ENCODE measurements at places on chromosomes 12 and 14.

DNA sequence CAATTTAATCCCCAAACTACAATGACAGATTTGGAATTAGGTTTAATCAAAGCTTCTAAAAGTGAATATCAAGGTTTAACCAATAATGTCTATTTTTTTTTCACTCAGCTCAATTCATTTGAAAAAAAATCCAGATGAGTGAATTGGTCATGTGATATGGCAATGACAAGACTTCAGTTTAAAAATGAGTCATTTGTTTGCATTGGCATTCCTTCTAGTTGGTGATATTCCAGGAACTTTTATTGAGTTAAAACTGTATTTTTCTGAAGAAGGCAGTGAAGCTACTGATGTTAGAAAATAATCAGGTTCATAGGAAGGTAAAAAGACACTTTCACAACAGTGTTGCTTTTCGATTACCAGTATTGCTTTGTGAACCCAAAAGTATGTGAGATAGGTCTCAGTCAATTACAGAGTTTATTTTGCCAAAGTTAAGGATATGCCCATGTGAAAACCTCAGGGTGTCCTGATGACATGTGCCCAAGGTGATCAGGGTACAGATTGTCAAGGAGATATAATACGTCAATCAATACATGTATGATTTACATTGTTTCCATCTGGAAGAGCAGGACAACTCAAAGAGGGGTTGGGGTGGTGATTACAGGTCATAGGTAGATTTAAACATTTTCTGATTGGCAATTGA lies 1214.9 kb downstream of the GALC start:
- DNase-seq: no peak

DNA sequence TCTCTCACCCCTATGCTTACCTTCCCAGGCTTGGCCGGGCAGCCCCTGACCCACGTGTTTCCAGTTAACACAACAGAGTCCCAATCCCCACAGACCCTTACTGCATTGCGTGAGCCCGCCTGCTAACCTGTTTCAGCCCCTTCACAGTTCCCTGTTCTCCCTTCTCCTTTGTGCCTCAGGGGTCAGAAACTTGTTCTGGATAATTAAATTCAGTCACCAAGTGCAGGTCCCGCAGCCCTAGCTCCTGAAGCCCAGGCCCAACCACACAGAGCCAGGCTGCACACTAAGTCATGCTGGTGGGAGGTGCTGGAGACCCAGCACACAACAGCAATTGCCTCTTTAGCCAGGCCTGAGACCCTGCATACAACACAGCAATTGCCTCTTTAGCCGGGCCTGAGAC lies 9.6 kb downstream of the ISM2 start:
- no peak for DNase-seq

DNA sequence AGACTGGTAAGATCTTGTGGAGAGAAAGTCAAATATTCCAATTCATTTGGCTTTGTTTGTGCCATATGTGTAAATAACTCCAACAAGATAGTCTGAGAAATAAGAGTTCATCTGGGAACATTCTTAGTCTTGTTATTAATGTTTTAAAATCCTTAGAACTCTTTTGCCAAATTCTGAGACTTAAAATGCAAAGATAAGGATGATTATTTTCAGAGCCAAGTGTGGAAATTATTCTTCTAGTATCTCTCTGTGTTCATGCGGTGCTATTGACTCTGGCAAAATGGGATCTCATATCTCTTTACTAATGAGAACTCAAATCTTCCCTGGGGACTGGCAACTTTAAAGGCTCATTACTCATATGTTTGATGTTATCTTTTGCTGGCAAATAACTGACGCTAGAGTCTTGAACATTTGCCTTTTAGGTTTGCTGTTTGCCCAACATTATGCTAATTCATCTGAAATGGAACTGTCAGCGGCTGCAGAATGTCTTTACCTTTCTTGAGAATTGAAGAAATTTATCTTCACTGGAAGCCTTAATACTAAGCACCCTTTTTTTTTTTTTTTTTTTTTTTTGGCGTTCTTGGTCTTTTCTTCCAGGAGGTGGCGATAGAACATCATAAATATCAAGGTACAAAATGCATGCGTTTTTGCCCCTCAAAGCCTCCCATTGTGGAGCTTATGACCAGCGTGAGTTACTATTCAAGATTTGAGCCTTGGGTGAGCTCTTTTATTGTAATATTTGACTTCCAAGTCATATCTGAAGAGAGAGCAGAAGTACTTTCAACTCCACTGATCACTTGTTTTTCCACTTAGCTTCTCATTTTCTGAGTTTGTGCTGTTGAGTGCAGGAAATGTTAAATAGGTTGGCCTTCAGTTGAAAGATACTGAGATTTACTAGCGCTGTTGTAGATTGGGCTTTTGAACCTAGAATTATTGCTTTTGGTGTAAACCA lies 86.5 kb downstream of the CAND1 start:
- DNase-seq: peak; percentile 3

GRCh38 chr14:63727231-63727735 lies 582 bp downstream of the SGPP1 start:
- peak; percentile 29 for DNase-seq

- DNase-seq: no peak
These were observed 17.5 kb downstream of the TRHDE start for GRCh38 chr12:72289633-72290032.

- DNase-seq: no peak
These were observed 115.7 kb downstream of the PLXNC1 start for GRCh38 chr12:94263905-94264561.

GRCh38 chr12:113197518-113198077 lies 12.1 kb downstream of the RITA1 start:
- no peak for DNase-seq

DNA sequence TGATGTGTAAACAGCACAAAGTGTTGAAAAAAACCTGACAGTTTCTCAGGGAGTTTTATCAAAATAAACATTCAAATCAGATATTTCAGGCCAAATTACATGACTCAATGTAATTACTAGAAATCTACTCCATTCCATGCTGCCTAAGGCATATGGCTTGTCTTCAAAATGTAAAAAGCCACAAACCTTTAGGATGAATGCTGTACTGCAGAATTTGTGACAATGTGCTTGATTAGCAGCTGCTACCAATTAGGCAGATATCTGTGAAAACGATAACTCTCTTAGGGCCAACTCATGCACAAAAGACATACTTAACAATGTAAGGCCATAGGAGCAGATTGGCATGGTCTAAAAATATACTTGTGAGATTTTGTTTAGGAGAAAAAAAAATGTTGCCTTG lies 267.0 kb downstream of the DACT1 start:
- no peak for DNase-seq

GRCh38 chr12:72267974-72268373 lies 4.2 kb upstream of the TRHDE start:
- DNase-seq: no peak

GRCh38 chr14:74892745-74893144 lies 11.0 kb downstream of the DLST start:
- no peak for DNase-seq

GRCh38 chr12:46717868-46718267 lies 107.9 kb downstream of the SLC38A4 start:
- DNase-seq: no peak

GRCh38 chr12:124545508-124546418 lies 21.6 kb downstream of the NCOR2 start:
- no peak for DNase-seq

DNA sequence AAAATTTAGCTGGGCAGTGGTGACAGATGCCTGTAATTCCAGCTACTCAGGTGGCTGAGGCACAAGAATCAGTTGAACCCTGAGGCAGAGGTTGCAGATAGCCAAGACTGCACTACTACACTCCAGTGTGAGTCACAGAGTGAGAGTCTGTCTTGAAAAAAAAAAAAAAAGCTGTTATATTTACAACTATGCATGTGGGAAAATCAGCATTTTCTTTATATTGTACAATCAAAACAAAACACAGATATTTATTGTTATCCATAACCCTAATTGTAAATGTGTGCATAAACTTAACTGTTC lies 12.5 kb downstream of the C1R start:
- DNase-seq: no peak

GRCh38 chr14:29390081-29390832 lies 537.4 kb downstream of the PRKD1 start:
- DNase-seq: no peak

DNA sequence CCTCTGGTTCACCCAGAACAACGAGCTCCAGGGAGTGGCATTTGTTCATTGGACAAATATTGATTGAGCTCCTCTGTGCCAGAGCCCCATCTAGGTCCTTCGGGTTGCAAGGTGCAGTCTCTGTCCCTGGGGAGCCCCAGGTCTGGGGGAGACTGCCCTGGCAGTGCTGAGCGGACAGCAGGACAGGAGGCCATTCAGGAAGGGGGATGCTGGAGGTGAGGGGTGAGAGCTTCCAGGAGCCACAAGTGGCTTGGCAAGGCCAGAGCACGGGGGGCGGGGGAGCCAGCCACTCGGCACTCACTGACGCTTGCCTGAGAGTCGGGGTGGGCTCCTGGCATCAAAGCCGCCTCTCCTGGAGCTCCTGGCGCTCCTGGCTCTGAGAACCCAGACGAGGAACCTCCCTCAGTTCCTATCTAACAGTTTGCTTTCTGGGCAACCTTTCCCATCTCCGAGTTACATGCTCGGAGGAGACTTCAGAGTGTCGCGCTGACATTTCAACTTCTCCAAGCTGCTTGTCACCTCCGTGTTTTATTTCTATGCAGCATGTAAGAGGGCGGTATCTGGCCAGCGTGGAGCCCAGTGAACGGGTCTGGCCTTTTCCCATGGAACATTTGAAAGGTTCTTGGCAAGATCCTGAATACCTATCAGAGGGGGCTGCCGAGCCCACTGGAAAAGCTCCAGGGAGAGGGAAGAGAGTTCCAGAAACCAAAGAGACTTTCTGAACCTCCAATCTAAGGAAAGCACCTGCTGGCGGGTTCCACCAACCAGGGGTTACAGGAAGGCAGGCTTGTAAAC lies 62.0 kb upstream of the BCL11B start:
- DNase-seq: no peak

GRCh38 chr12:108819920-108820706 lies 37.3 kb downstream of the SSH1 start:
- DNase-seq: no peak

DNA sequence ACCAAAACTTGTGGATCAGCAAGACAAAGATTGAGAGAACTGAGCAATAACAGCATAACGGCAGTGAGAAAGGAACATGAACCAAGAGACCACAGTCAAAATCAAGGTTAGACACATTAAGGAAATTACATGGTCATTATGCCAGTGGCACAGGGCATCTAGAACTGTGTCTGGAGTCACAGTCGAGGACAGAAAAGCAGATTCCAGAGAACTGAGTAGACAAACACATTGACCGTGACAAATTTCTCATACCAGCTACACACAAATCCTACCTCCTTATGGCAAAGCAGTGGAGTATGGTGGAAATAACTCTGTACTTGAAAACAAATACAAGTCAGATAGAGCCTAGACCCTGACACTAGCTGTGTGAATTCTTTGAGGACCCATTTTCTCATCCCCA lies 367.3 kb downstream of the DUSP6 start:
- DNase-seq: no peak

DNA sequence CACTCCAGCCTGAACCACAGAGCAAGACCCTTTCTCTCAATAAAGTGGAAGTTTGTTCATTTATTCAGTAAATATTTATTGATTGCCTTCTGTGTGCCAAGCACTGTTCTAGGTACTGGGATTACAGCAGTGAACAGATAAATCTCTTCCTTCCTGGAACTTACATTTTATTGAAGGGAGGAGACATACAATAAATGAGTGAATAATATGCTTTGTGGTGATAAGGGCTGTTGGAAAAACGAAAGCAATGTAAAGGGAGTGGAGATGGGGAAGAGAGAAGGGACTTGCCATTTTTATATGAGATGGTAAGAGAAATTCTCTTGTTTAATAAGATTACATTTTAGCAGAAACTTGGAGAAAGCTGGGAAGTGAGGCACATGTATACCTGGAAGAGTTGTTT lies 1.6 kb downstream of the GSKIP start:
- no peak for DNase-seq

- DNase-seq: no peak
These were observed 109.0 kb downstream of the CHST11 start for GRCh38 chr12:104565606-104566243.

DNA sequence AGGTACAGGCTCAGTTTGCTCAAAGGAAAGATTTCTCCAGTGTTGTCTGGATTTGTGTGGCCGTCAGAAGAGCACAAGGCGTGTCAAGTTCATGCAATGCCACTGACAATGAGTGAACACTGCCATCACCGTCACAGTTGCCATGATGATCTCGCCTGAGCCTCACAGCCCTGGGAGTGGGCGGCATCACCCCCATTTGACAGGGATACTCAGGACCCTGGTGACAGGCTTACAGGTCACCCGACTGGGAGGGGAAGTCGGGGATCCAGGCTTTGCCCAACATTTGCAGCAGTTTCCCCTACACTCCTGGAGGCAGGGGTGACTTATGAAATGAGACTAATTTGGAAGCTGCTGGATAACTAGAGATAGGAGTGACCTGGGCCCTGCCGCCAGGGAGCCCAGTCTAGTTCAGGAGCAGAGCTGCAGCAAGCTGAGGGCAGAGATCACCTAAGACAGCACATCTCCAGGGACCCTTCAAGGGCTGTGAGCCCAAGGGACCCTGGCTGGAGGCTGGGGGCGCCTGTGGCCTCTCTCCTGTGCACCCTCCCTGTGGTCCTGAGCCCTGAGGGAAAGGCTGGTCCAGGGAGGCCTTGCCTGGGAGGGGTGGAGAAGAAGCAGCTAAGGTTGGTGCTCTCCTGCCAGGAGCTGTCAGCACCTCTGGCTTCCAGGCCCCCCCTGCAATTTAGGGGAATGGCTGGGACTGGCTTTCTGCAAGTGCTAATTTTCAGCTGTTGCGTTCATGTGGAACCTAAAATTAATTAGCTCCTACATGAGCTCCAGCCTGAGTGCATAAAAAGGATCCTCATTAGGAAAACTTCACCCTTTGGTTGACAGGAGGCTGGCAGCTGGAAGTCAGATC lies 32.4 kb upstream of the BEGAIN start:
- no peak for DNase-seq

DNA sequence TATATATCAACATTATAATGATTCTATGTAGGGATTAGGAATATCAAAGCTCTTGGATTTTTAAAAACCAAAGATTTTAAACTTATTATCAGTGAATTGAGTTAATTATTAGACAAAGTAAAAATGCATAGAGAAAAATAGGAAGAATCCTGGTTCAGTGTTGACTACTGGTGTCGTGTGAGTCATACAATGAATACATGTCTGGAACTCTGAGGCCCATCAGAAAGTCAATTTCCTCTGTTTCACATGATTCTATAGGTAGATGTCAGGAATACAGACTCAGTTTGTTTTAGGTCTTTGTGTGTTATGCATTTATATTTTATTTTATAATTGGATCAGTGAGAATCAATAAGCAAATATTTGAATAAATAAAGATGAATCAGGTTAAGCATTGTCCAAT lies 84.5 kb upstream of the RTL1 start:
- DNase-seq: no peak

DNA sequence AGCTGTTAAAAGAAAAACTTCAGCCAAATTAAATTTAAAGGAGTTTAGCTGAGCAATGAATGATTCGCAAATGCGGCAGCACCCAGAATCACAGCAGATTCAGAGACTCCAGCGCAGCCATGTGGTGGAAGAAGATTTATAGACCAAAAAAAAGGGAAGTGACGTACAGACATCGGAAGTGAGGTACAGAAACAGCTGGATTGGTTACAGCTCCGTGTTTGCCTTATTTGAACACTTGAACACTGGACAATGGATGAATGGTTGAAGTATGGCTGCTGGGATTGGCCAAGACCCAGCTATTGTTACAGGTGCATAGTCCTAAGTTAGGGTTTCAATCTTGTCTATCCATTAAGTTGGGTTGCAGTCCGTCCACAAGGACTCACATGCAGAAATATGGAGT lies 42.6 kb downstream of the GALNT8 start:
- DNase-seq: no peak

- no peak for DNase-seq
These were observed 3.7 kb downstream of the GPR132 start for GRCh38 chr14:105061428-105062047.

GRCh38 chr14:40574780-40575179 lies 1031.9 kb upstream of the LRFN5 start:
- no peak for DNase-seq
